ENCODE measurements at places on chromosomes 16 and 17.
A peak's percentile ranks its signal among the peaks of the same experiment; 100 is the strongest.

DNA sequence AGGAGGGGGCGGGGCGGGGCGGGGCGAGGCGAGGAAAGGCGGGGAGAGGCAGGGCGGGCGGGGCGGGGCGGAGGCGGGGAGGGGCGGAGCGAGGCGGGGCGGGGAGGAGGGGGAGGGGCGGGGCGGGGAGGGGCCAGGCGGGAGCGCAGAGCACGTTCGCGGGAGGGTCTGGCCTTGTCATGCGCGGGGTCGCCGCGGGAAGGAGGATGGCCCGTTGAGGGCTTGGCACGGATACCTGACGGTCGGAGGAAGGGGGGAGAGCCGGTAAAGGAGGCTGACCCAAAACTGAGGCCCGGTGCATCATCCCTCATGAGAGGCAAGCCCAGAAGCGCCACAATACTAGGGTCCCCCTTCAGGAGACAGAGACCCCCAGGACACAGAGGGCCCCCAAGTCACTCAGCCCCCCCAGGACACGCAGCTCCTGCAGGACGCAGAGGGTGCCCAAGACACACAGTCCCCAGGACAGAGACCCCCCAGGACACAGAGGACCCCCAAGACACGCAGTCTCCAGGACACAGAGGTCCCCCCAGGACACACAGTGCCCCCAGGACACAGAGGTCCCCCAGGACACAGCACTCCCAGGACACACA is 593 bp upstream of the WDR45B start:
- DNase-seq, result no peak

- DNase-seq, result no peak
Measured at GRCh38 chr16:4193920-4194319, 48.0 kb downstream of the SRL start.

GRCh38 chr16:28171816-28172215 is 39.9 kb downstream of the XPO6 start:
- no peak for DNase-seq

- no peak for DNase-seq
Measured at GRCh38 chr17:76500747-76501017, 541 bp downstream of the RHBDF2 start.

GRCh38 chr17:80102664-80103448 is 1.5 kb downstream of the GAA start:
- DNase-seq, result no peak

DNA sequence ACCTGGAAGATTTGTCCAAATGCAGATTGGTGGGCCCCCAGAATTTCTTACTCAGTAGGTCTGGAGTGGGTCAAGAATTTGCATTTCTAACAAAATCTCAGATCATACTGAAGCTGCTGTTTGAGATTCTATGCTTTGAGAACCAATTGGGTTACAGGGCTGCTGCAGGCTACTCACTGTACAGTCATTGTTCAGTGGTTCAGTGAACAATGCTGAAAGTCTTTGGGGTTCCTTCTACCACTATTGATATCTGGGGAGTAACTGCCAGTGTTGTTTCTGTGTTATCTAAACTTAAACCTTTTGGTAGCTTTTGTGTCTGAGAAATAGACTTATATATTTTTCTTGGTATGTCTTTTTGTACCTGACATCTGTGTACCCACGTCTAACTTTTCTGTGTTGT is 187.5 kb downstream of the TANC2 start:
- DNase-seq, result no peak

DNA sequence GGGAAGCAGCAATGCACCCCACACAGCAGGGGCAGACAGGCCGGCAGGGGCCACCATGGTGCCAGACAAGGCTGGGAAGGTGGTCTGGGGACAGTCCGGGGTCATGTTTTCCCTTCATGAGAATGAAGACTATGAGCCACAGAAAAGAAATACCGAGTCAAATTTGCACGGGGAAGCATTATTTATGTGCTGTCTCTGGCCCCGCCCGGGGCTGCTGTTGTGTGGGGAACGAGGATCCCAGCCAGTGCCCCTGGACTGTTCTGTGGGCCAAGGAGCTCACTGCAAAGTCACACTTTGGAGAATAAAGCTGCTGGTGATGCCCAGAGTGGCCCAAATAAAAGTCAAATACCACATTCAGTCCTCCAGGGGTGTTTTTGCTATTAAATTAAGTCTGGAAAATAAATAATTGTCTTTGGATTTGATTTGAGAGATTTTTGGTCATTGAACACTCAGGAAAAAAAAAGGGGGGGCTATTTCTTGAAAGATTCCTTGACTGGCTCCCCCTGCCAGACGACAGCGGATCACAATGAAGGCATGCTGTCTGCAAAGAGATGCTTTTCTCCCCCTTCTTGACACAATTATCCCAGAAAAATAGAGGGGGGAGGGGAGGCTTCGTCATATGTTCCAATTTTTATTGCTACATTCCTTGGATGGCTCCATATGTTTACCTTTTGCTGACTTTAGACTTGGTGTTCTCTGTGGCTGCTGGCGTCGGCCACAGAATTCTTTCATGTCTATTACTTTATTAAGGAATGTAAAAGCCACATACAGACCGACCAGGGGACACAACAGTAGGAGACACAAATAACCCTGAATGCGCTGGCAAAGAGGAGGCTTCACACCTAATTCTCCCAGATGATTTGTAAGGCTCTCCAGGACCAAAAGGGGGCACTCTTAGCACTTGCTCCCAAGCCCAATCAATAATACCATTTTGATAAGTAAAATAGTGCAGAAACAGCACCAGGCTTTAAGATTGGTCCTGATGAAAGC is 27.1 kb upstream of the ANKFN1 start:
- DNase-seq, result peak; percentile 52

DNA sequence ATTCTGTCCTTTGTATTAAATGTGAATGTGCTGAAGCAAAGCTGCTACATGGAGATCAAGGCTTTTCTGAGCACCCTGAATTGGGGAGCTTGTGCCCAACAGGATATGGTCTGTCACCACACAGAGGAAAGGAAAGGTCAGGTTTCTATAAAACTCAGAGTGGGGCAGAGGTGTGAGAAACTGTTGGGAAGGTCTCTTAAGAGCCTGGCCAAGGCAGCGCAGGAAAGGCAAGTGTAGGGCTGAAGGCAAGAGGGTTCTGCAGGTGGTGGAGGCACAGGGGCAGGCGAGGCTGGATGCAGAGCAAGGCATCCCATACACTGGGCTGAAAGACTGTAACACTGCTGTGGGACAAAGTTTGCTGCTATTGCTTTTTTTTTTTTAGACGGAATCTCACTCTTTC is 8.1 kb downstream of the COX6A2 start:
- no peak for DNase-seq

GRCh38 chr16:53458635-53459034 is 24.4 kb downstream of the RBL2 start:
- DNase-seq, result no peak

DNA sequence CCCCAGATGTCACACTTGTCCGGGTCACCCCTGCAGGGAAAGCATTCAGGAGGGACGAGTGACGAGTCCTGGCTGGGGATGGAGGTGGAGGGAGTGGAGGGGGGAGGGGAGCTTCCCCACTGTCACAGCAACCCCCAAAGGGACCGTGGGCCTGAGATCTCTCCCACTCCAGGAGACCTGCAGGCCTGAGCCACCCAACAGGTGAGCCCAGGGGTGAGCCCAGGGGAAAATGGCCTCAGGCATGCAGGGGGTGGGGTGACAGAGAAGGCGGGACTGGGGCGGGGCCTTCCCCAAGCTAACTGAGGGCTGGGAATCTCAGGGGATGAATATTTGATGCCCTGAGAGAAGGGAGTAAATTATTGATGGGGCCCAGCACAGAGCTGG is 2.4 kb downstream of the USH1G start:
- DNase-seq, result no peak

GRCh38 chr16:17083628-17084027 is 387.1 kb downstream of the XYLT1 start:
- DNase-seq, result no peak

DNA sequence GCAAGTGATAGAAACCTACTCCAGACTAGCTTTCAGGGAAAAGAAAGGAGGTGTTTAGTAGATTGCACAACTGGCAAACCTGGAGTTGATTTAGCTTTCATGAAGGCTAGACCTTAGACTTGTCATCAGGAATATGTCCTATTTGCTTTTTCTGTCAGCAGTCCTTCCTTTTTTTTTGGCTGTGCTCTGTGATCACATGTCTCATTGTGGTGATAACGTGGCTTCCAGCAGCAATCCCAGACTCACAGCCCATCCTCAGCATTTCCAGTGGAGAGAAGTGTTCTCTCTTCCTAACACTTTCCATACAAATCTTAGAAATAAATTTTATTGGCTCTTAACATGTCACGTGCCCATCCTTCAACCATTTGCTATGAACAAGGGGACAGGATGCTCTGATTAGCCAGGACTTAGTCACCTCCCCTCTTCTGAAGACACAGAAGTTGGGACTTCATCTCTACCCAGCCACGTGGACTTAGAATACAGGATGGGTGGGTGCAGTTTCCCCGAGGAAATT is 74.7 kb downstream of the CDH13 start:
- DNase-seq, result no peak

GRCh38 chr17:29136998-29137730 is 43.0 kb downstream of the MYO18A start:
- no peak for DNase-seq

DNA sequence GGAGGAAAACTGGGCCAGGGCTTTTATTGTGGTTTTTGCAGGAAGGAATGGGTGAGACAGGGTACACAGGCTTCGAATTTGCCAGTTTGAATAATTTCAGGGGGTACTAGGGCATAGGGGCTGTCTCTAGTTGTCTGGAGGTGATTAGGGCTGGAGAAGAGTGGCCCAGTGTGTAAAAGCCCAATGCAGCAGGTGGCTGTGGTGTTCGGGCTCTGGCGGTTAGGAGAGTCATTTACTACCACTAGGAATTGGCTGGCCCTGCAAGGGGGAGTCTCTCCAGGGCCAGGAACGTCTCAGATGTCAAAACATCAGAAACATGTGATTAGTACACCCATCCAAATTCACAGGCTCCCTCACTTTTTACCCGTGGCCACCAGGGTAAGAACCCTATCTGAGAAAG is 50.3 kb downstream of the GINS3 start:
- DNase-seq, result no peak
